NCI-H2081 (cell line): ENCODE measurements at places on chromosomes 16 and 17.

DNA sequence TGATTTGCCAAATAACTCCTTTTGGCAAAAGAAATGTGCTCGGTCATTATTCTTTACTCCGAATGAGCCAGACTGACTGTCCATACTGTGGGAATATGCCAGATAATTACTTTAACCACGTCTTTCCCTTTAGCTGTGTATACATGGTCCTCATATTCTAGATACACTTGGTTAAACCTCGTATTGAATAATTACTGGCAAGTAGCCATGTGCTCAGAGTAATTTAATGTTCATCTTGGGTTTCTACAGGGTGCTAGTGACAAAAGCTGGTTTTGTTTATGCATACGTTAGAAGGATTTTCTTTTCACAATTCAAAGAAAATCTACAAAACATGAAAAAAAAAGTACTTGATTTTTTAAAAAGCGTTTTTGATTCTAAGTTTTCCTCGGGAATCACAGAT lies 540.3 kb downstream of the KCNJ2 start:
- peak; percentile 37 for DNase-seq

GRCh38 chr17:2120586-2121335 lies 65.9 kb downstream of the HIC1 start:
- no peak for DNase-seq

GRCh38 chr16:86930001-86930400 lies 351.7 kb downstream of the FOXL1 start:
- DNase-seq: no peak

- no peak for DNase-seq
These were observed 117.1 kb upstream of the AXIN2 start for GRCh38 chr17:65678546-65678945.

GRCh38 chr16:30664616-30665109 lies 6.4 kb downstream of the FBRS start:
- DNase-seq: no peak

- DNase-seq: peak; percentile 45
These were observed 556 bp upstream of the SPNS1 start for GRCh38 chr16:28974007-28974436.

GRCh38 chr17:68566442-68566738 lies 34.8 kb downstream of the FAM20A start:
- no peak for DNase-seq

GRCh38 chr16:72287649-72288048 lies 115.7 kb upstream of the PMFBP1 start:
- DNase-seq: no peak

GRCh38 chr16:13344001-13344400 lies 442.6 kb downstream of the SHISA9 start:
- DNase-seq: no peak

DNA sequence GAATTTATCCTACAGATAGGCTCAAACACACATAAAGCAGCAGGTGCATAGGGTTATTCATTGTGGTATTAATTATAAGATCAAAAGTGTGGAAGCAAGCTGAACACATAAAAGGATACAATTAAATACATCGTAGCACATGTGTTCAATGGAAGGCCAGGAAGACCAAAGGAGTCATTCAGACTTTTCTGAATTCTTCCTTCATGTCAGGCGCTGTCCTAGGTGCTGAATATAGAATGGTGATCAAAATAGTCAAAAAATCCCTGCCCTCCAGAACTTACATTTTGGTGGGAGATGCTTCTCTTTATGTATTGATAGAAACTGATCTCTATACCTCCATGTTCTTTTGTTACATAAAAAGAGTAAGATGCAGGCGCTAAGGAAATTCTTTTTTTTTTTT lies 439.0 kb upstream of the ASIC2 start:
- DNase-seq: no peak

DNA sequence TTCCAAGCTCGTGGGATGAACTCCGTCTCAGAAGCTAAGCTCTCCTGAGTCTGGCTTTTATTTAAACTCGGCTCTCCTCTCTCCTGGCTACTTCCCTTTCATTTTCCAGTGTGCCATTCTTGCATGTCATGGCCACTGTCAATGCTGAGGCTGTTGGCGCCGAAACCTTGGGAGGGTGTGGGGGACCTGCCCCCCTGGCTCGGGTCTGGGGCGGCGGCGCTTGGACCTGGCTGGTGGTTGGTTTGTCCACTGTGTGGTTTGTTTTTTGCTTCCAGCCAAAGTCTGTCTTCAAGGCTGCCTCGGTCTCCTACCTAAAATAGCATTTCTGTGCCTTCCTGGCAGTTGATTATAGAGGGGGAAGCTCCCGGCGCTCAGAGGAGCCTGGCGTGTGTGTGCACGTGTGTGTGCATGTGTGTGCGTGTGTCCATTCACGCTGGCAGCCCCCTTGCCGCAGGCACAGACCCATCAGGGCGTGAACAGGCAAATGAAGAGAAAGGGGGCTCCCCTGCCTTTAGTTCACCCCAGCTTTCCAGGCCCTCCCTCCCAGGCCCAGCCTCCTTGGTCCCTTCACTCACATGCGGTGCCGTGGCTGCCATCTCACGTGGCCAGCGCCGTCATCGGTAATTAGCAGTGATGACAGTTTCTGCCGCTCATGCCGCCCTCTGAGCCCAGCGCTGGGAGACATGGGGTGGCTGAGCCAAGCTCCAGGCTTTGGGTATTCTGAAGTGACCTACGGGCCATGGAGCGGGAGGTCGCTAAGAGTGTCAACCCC lies 179.9 kb downstream of the SEC14L1 start:
- DNase-seq: no peak

- no peak for DNase-seq
These were observed 17.8 kb downstream of the ST6GALNAC2 start for GRCh38 chr17:76567634-76568432.

- DNase-seq: no peak
These were observed 174.1 kb downstream of the NTN1 start for GRCh38 chr17:9195411-9195810.

- DNase-seq: no peak
These were observed 16.0 kb downstream of the KRT33A start for GRCh38 chr17:41334385-41335305.

GRCh38 chr17:44589316-44590071 lies 32.2 kb downstream of the FZD2 start:
- DNase-seq: no peak

DNA sequence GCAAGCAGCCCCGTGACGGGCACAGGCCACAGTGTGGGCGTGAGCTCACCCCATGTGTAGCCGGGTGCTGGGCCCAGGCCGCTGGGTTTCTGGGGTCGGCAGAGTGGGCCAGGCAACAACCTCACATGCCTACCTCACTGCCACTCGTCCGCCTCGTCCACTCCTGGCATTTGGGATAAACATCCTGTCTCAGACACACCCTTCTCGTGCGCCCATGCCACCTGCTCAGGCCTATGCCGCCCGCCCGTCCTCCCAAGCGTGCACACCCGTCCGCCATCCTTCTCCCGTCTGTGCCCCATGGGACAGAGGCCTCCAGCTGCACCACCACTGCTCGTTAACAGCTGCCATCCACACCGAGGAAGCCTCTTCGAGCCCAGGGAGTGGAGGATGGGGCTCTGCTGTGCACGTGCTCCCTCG lies 64.3 kb downstream of the KLHDC4 start:
- DNase-seq: no peak

GRCh38 chr16:54135361-54136275 lies 151.0 kb downstream of the IRX3 start:
- no peak for DNase-seq

- DNase-seq: no peak
These were observed 691.6 kb upstream of the RBFOX1 start for GRCh38 chr16:6641091-6641490.

- DNase-seq: peak; percentile 76
These were observed 3.4 kb downstream of the STH start for GRCh38 chr17:46002311-46002972.

GRCh38 chr17:50661795-50662391 lies 27.2 kb downstream of the ABCC3 start:
- peak; percentile 36 for DNase-seq

GRCh38 chr17:31488982-31489294 lies 97.5 kb downstream of the RAB11FIP4 start:
- no peak for DNase-seq

GRCh38 chr17:40938981-40939380 lies 1.5 kb upstream of the KRT23 start:
- DNase-seq: no peak

DNA sequence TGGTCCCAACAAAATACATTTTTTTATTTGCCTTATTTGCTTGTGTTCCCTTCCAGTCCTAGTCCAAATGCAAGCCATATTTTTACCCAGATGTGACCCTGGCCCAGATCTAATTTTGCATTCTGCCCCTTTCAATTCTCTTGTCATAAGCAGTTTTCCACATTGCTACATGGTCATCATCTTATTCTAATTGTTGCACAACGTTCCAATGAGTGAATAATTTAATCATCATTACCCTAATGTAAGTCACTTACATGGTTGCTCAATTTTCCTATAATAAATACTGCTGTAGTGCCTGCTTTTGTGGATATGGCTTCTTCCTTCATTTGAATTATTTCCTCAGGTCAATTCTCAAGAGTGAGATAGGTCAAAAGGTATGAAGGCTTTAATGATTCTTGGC lies 12.8 kb downstream of the RSAD1 start:
- DNase-seq: no peak

- no peak for DNase-seq
These were observed 34.7 kb downstream of the VAT1L start for GRCh38 chr16:77823067-77823466.

- DNase-seq: no peak
These were observed 30.5 kb downstream of the HS3ST2 start for GRCh38 chr16:22844416-22844815.

- no peak for DNase-seq
These were observed 20.0 kb downstream of the UNC45B start for GRCh38 chr17:35167666-35168065.

DNA sequence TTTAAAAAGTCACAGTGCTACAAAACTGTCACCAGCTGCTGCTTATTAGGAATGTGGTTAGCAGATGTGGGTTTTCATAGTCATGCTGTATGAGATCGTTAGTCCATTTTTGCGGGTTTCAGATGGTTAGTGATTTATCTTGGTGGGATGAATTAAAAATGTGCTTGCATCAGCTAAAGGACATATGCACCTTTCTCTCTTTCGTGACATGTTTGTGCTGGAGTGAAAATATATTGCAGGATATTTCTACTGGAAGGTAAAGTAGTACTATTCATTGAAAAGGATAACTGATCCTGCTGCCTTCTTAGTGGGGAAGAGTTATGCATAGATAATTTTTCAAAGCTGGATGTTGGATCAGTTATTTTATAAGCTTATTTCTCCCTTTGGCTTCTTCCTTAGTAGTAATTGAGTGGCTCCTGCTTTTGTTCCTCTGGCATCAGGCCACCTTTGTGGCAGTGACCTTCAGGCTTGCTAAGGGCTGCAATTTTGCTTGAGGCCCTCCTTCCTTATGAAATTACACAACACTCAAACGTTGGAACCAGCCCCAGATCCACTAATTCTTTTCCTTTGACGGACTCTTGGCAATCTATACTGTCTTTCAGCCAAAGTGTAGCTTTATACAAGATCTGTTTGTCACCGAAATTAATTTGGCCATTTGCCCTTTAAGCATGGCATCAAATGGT lies 7.5 kb upstream of the SNTB2 start:
- peak; percentile 46 for DNase-seq

DNA sequence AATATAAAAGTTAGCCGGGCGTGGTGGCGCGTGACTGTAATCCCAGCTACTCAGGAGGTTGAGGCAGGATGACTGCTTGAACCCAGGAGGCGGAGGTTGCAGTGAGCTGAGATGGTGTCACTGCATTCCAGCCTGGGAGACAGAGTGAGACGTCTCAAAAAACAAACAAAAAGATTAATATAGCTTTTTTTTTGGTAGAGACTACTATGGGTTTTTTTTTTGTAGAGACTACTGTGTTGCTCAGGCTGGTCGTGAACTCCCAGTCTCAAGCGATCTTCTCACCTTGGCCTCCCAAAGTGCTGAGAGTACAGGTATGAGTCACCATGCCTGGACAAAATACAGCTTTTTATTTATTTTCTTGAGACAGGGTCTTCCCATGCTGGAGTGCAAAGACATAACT lies 20.2 kb downstream of the ZNRF1 start:
- DNase-seq: no peak

DNA sequence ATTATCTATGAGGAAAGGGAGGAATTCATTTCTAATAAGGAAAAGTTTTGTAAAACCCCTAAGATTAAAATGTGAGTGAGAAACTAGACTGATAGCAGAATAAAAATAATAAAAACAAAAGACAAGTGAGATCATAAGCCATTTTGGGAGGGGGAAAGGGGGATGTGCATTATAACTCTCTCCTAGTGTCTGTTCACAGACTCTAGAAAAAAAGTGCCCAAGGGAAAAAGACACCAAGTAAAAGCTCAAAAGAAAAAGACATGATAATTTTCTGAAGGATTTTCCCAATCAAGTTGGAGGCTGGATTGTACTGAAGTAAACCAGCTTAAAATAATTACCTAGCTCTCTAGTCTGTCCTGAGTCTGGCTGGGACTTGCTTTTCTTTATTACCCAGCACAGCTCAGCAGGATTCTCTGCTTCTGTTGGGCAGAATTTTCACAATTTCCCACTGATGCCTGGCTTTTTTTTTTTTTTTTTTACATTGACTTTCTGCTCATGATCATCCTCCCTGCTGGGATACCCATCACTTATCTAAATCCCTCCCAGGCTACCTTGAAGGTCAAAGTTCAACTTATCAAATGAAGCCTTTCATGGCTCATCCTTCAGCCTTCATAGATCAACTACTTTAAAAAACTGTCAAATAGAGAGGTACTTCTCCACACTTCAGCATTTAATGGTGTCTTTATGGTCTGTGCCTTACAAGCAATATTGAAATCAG lies 124.2 kb upstream of the KCNJ16 start:
- no peak for DNase-seq

GRCh38 chr17:40063187-40063771 lies 514 bp downstream of the THRA start:
- no peak for DNase-seq

DNA sequence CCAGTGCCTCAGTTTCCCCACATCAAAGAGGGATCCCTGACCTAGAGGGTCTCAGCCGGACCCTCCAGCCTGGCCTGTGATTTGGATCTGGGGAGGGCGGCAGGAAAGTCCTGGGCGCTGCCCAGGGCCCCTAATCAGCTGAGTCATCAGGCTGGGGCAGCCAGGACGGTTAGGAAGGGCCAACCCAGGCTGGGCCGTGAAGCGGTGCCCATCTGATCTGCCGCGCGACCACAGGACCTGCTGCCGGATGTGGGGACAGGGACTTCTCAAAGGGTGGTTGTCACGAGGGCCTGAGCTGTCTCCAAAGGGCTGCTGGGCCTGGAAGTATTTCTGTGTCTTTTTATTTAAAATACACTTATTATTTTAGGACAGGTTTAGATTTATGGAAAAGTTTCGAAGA lies 4.4 kb downstream of the TPSAB1 start:
- DNase-seq: no peak

- DNase-seq: no peak
These were observed 219.0 kb downstream of the UTP18 start for GRCh38 chr17:51479303-51479702.

GRCh38 chr16:886084-886543 lies 84.7 kb downstream of the LMF1 start:
- DNase-seq: no peak
